Daoy (cell line): ENCODE measurements at places on chromosomes 5 and 9. TPM values are rescaled to one million over a fixed set of nuclear protein-coding genes. Genes with fewer than 3 reads are reported as not detected.
A peak's percentile ranks its signal among the peaks of the same experiment; 100 is the strongest.

The HOMER1 gene
- 8.1 and 12.2 TPM in 2 replicates for total RNA-seq

The SLC6A18 gene
- not detected in 2 replicates for total RNA-seq

- no peak for DNase-seq
These were observed 6.1 kb upstream of the TMEM268 start for GRCh38 chr9:114604989-114605388.

GRCh38 chr5:79413112-79413511 lies 100.8 kb downstream of the HOMER1 start:
- DNase-seq: no peak

The LCN10 gene
- not detected in 2 replicates for total RNA-seq

The APBA1 gene
- 1.7 and 6.7 TPM in 2 replicates for total RNA-seq

GRCh38 chr5:14057289-14057688 lies 85.9 kb upstream of the TRIO start:
- DNase-seq: no peak

DNA sequence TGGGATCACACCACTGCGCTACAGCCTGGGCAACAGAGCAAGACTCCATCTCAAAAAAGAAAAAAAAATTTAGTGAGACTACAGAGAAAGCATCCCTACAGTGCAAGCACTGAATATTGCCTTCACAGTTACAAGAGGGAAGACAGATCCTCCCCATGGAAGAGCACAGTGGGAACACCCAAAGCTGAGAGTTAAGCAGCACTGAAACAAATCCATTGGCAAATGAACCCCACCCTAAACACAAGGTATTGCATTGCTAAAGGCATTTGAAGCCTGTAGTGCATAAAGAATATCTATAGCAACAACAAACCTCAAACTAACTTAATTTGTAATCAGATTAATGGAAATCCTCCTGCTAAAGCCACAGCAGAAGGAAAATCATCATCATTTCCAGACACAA lies 27.1 kb downstream of the HTR1A start:
- no peak for DNase-seq

The FOXD4L3 gene
- not detected in 2 replicates for total RNA-seq

The CNTNAP3 gene
- total RNA-seq: 10.2 and 14.3 TPM in 2 replicates

The TMEM215 gene
- 0.33 and 0.57 TPM in 2 replicates for total RNA-seq

GRCh38 chr5:112697322-112697721 lies 40.4 kb upstream of the APC start:
- DNase-seq: no peak

DNA sequence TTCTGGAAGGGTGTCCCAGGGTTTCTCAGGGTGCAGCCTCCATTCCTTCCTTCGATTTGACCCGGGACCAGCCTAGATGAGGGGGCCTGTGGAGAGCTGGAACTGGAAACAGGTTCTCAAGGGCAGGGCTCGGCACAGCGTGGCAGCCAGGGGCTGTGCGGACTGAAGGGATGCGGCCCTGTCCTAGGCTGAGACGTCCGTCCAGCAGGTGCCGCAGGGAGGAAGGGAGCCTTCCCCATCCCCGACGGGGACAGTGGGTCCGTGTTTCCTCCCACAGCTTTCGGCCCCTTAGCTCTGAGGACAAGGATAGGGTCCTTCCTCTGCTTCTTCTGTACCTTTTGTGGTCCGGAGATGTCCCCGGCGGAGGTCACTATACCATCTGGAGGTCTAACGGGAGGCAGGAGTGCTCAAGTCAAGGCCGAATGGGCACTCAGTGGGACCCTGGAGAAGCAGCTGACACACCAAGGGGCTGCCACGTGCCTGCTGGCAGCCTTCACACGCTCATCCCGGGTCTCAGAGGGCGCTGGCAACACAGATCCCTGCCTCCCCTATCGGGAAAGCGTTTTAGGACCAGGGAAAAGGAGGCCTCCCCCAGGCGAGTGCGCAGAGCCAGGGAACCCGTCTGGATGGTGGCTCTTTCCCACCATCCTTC lies 49.9 kb downstream of the USP20 start:
- DNase-seq: peak; percentile 31

- DNase-seq: peak; percentile 30
These were observed 720.2 kb upstream of the TYRP1 start for GRCh38 chr9:11973011-11973410.

- DNase-seq: no peak
These were observed 178.9 kb downstream of the DMRTA1 start for GRCh38 chr9:22625540-22625939.

DNA sequence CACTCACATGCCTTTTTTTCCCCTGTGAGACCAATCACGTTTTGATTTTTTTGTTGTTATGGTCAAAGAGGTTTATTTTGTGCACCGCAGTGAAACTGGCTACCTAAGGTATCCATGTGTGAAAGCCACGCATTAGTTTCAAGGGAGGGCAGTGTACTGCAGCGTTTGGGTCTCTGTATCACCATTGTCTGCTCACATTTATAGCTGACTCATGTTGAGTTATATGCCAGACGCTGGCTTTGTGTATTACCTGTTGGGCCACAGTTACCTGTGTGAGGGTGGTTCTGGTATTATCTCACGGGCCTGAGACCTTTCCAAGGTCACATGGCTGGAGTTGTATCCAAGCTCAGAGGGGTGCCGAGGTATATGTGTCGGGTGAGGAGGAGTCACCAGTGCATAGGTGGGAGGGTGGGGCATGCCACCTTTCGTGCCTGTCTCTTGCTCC lies 75.8 kb downstream of the ARHGAP26 start:
- DNase-seq: no peak

DNA sequence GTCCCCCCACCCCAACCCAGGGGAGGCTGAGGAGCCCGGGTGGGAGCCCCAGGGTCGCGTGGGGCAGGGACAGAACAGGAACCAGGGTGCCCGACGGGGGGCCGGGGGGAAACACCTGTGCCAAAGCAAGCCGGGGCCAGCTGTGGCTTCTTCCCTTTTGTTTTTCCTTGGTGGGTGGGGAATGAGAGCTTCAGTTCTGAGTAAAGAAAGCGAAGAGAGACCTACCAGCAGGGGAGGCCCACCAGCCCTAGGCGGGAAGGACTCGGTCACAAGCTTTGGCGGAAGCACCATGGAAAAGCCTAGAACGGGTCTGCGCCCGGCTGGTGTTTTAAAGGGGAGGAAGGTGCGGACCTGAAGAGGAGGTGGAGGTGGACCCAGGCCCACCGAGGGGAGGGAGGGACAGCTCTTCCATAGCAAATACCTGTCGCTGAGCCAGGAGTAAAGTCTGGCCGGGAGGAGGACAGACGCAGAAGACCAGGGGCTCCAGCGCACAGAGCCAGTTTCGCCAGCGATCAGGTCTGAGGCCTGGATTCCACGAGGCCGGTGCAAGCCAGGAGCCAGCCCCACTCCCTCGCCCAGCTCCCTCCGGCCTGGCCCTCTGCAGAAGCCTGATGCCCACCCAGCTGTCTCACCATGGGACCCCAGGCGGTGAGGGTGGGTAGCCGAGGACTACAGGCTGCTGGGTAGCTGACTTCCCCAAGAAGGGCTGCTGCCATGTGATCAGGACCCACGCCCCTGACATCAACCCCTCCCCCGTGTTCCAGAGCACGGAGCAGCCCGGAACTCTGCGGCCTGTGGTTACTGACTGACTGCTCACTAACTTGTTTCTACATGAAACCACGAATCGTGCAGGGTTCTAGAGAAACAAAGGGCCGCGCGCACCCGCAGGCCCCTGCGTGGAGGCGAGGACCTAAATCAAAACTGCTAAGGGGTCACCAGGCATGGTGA lies 849 bp upstream of the MGAT1 start:
- DNase-seq: peak; percentile 61

The INSL4 gene
- total RNA-seq: not detected in 2 replicates

DNA sequence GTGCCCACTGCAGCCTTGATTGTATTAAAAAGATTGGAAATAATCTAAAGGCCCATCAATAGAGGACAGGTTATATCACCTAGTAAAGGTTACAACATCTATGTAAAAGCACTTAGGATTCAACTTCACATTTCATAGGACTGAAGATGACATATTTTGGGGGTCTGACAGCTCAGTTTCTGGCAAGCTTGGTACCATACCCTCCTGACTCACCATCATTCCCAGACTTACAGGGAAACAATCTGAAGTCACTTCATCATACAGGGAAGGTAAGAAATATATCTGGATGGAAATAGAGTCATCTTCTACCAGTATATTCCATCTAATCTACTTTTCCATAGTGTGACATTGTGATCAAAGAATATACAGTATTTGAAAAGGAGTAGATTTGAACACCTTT lies 28.8 kb upstream of the DAB2 start:
- no peak for DNase-seq

DNA sequence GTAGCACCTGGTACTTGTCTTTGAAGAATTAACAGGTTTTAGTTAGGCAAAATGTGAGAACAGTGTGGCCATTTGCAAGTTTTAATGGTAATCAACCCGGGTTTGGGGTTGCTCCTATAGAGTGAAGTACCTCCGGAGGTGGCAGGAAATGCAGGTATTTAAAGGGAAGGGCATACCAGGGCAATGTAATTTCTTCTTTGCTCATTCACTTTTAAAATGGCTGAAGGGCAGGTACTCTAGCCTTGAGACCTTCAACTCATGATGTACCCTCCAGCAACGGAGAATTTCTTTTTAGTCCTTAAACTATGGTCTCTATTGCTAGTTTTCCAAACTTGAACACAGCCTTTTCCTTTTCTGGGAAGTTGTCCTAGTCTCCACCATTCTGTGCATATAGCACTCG lies 1.3 kb upstream of the HSPA4 start:
- DNase-seq: no peak

- DNase-seq: no peak
These were observed 62.7 kb downstream of the PCSK5 start for GRCh38 chr9:75953218-75953617.

The TRIM23 gene
- 11.8 and 13.8 TPM in 2 replicates for total RNA-seq

DNA sequence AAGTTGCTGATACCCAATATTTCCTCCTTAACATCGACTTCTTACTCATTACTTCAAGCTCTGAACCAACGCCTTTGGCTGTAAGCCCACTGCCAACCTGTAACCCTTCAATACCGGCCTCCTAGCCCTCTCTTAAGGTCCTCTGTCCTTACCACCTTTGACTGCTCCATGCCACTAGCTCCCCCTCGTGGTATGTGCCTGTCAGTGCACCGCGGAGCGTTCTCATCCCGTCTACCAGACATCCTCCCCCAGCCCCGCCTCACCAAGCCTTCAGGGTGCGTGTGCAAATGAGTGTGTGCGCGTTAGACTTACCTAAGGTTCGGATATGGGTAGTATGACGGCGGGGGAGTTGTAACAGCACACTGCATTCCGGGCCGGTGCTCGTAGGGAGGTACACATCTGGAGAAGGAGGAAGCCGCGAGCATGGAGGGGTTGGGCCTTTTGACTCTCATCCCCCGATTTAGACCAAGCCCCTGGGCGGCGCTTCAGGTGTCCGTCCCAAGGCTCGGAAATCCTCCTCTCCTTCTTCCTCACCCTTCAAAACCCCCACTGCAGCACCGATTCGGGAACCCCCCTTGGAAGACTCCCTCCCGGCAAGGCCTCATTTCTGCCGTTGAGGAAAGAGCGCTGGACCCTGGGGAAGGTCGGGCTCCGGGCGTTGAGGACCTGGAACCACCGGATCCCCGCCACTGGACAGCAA lies 2.8 kb upstream of the MYORG start:
- DNase-seq: peak; percentile 89

The GPR150 gene
- total RNA-seq: 0.29 TPM in 1 of 2 replicates, not detected in the other

GRCh38 chr9:91039125-91039834 lies 237.7 kb downstream of the SYK start:
- no peak for DNase-seq

- peak; percentile 48 for DNase-seq
These were observed 125.6 kb downstream of the NXNL2 start for GRCh38 chr9:88660611-88661010.

DNA sequence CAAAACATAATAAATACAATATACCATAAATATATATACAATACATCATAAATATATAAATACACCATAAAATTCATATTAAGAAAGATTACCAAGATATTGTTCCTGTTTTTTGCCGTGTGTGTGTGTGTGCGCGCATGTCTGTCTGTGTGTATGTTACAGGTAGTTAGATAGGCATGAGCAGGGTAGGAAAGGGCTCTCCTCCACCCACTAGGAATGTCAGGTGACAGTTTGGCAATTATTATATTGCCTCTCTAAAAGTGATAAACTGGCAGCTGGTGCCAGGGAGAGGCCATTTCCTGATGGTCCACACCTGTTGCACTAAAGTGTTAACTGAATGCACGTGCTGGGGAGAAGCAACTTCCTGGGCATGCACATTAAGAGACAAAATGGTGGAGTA lies 232.8 kb downstream of the ADAMTS6 start:
- DNase-seq: no peak

The CDKN2A gene
- total RNA-seq: not detected in 2 replicates

DNA sequence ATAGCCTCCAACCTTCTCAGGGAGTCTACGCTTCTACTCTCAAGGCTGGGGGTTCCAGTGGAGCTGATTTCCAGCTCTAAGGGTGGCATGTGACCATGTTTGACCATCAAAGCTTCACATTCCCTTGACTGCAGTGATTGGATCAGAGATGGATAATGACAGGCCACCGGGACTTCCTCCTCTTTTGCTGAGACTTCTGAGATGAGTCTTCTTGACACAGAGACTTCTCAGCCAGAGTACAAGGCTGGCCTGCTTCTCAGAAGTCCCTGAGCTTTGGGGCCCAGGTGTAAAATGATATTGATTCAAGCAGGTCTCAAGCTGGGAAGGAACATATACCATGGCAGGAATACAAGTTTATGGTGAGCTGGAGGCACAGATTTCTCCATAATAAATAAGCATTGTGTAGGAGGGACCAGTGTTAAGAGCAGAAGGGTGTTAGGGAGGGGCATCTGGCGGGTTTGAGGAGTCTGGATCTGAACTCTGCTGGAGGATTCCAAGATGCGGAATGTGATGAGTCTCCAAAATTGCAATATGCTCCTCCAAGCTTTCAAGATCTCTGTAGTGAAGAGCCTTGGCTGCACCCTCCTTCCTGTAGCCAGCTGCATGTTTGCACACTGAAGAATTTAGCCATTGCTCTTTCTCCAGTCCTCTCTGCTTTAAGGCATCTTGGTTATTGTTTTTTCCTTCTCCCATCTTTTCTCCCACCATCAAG lies 41.7 kb upstream of the HSD17B4 start:
- no peak for DNase-seq

- no peak for DNase-seq
These were observed 437.6 kb downstream of the KIF4B start for GRCh38 chr5:155451106-155451505.

DNA sequence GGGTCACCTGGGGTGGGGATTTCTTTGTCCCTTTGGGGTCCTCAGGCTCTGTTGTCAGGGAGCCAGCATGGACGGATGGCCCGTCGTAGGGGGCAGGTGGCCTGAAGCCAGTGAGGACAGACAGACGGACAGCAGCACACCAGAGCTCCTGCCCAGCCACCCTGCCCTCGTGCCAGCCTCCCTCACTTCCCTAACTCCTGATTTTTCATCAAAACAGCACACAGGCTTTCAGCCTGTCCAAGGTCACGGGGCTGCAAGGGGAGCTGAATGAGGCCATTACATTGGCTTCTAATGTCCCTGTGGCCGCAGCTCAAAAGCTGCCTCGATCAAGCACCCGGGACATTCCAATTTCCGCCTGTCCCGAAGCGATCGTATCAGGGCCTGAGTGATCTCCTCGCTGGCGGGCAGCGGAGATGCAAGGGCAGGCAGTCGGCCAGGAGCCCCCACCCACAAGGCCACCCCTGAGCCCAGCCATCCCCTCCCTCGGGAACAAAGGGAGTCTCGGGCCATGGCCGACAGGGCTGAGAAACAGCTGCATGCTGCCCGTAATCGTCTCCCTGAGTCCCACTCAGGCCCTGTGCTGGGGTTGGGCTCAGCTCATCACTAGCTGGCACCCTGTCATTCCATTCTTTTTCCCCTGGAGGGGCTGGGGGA lies 50.5 kb upstream of the RNU6ATAC start:
- no peak for DNase-seq

- DNase-seq: peak; percentile 90
These were observed 211.5 kb downstream of the PAPPA start for GRCh38 chr9:116365056-116365471.
